ENCODE measurements at places on chromosomes 7 and 10.

DNA sequence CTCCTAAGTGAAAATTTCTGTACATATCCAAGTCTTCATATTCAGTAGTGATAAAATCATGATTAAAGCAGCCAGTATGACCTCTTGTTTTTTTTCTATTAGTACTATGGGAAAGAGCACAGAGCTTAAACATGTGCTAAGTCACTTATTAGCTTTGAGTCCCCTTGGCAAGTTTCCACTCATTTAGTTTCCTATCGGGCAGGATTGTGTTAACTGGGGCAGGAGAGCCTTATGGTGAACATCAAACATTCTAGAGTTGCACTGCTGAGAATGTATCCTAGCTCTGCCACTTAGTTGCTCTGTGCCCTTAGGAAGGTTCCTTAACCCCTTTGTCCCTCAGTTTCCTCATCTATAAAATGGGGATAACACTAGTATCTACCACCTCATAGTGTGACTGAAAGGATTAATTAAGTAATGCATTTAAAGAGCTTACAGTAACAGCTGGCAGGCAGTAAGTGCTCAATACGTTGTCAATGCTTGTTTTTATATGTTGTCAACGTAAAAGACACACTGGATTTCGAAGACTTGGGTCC is 117.6 kb downstream of the DOCK4 start:
- DNase-seq = no peak

- DNase-seq = no peak
These were observed 73.2 kb downstream of the PPP1R9A start for GRCh38 chr7:94980418-94981142.

DNA sequence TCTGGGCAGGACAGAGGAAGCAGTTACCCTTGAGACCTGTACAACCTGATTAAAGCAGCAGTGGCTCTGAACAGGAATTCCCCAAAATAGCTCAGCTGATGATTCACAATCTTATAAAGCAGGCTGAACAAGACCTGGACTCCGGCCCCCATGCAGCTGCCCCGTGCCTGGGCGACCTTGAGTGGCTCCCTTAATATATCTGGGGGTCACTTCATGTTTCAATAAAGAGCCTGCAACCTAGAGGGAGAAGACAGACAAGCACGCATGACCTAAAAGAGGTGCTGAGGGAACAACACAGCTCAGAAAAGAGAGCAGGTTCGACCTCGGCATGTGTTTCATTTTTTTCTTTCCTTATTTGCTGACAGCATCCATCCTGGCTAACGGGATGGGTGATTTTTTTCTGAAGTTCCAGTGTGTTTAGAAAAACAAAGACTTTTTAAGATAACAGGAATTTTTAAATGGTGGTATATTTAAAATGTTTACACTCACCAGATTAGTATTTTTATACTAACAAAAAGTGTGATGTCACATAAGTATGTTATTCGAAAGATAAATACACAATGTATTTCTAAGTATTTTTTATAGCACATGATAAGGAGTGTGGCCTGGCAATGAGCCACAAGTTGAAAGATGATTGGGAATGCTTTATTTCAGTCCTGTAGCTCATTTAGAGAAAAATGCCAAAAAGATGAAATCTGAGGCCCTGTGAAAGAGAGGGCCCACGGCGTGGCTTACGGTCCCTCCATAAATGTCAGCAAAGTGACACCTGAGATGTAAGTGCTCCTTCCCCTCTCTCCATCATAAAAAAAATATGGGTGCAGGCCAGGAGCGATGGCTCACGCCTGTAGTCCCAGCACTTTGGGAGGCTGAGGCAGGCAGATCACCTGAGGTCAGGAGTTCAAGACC is 161.3 kb downstream of the SLIT1 start:
- DNase-seq = no peak

GRCh38 chr7:27953361-27953760 is 213.4 kb downstream of the TAX1BP1 start:
- DNase-seq = no peak
